ENCODE measurements at places on chromosomes 12 and 14.

- no peak for DNase-seq
Observed at GRCh38 chr14:90641168-90641567, 175.1 kb downstream of the TTC7B start.

GRCh38 chr12:131734336-131735152 is 23.7 kb downstream of the SFSWAP start:
- no peak for DNase-seq

DNA sequence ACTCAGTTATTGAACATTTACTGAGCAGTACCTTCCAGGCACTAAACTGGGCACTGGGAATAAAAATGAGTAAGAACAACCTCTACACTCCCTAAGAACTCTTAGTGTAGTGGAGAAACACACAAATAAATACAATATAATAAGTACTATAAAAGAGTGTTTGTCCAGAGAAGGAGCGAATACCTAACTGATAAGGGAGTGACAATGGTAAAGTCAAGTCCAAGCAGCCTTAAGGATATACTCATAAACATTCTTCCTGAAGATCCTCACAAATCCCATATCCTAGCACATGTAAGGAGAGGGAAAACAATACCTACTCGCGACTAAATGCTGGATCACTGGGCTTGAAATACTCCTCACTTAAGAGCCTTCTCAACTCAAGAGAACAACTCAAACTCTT is 32.8 kb downstream of the SPTLC2 start:
- no peak for DNase-seq

DNA sequence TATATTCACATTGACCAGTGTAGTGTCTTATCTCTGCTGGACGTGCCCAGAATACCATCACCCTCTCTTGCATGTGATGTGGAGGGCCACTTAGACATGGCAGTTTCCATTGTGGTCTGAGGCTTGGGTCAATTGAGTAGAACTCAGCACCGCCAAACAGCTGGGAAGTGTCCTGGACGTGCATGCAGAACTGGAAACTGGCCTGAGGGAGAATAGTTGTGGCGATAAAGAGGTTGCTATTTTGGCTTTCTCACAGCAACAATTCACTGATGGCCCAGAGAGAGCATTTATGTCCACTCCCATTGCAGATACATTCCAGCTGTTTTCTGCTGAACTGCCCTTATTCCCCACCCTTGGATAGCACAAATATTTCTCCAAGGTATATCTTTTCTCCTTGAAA is 210.1 kb upstream of the DAAM1 start:
- DNase-seq, result no peak

DNA sequence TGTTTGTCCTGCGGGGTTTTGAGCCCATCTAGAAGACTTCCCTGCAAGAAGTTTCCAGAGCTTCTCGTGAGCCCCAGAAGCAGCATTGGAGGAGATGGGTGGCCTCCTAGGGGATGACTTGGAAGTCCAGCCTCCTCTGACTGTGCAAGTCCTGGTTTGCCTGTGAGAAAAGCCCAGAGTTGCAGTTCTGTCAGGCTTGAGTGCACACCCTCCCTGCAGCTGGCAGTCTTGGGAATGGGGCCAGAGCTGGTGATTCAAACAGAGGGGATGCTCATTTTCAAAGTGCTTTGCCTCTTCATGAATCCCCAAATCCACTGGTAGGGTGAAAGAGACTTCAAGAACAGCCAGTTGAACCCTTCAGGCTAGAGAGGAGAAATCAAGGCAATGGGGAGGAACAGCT is 3.9 kb upstream of the PPP1R1A start:
- peak; percentile 13 for DNase-seq

DNA sequence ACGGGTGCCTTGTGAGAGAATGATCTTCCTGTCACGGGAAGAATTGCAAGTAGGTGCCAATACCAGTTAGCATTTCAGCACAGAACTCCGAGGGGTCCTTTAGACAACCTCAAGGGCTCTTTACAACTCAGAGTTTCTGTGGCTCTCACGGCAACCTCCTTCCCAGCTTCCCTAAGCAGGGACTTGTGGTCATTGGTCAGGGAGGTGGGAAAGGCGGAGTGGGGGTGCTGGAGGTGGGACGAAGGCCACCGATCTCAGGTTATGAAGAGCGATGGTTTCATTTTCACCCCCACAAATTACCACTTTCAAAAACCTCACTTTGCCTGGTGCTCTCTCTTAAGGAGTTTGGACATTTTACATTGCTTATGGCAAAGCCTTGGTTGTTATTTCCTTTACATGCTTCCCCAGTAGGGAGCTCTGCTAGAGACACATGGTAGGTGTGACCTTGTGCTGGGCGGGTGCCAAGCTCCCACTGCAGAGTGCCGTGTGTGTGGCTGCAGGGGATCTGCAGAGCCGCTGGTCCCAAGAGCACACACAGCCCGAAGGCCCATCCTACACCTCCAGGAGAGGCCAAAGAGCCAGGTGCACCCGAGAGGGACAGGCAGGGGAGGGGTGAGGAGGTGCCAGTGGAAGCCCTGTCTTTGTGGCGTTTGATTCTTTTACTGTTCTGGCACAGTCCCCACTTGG is 21.4 kb downstream of the BCL2L14 start:
- DNase-seq, result no peak

- no peak for DNase-seq
Observed at GRCh38 chr12:127970491-127970890, 296.5 kb upstream of the TMEM132C start.

- DNase-seq, result no peak
Observed at GRCh38 chr12:3231399-3231876, 154.3 kb downstream of the TSPAN9 start.
